ENCODE measurements at places on chromosomes 12 and 14. TPM values are rescaled to one million over a fixed set of nuclear protein-coding genes. Genes with fewer than 3 reads are reported as not detected.

The BDKRB2 gene
- 0.87 TPM for total RNA-seq

The CCDC196 gene
- 70.8 TPM for total RNA-seq

The PLEK2 gene
- total RNA-seq: 5.7 TPM

- DNase-seq: no peak
- no peak overlapping the region for H3K27ac ChIP-seq
- H3K4me3 ChIP-seq: no peak overlapping the region
- no peaks in the 10 kb centered on the region for H3K27me3 ChIP-seq
- H3K36me3 ChIP-seq: no peaks in the 10 kb centered on the region
Measured at GRCh38 chr14:32507029-32507984, 178.2 kb downstream of the AKAP6 start.

GRCh38 chr12:98224584-98225221 lies 290.7 kb upstream of the TMPO start:
- H3K36me3 ChIP-seq: no peaks in the 10 kb centered on the region
- H3K4me1 ChIP-seq: no peaks in the 10 kb centered on the region
- DNase-seq: no peak
- no peaks in the 10 kb centered on the region for H3K27me3 ChIP-seq
- no peak overlapping the region for H3K4me3 ChIP-seq
- no peak overlapping the region for H3K27ac ChIP-seq

DNA sequence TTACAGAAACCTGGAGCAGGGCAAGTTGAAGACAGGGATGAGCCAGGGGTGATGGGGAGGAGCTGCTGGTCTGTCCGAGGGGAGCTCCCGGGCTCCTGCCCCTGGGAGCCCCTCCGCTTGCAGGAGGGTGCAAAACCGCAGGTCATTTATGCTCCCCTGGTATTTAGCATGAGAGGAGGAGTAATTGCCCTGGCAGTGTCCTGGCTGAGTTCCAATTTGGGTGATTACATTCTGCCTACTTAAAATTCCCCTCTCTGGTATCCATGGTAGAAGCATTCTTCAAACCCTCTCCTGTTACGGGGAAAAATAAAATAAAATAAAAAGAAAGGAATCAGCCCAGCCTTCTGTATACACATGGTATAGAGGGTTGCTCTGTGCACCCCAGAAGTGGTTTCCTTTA lies 61.7 kb upstream of the VRK1 start:
- DNase-seq: no peak
- no peaks in the 10 kb centered on the region for H3K27me3 ChIP-seq
- no peak overlapping the region for H3K27ac ChIP-seq
- no peaks in the 10 kb centered on the region for H3K36me3 ChIP-seq
